HS-5 (cell line): ENCODE measurements at places on chromosomes 1 and 21.

- DNase-seq: peak; percentile 96
These were observed 176.9 kb upstream of the FMN2 start for GRCh38 chr1:239914751-239915231.

GRCh38 chr1:20555025-20555757 is 2.8 kb downstream of the FAM43B start:
- DNase-seq: no peak

- no peak for DNase-seq
These were observed 1.2 kb upstream of the FHAD1 start for GRCh38 chr1:15245593-15246360.

GRCh38 chr1:217052196-217052595 is 329.0 kb upstream of the ESRRG start:
- no peak for DNase-seq

DNA sequence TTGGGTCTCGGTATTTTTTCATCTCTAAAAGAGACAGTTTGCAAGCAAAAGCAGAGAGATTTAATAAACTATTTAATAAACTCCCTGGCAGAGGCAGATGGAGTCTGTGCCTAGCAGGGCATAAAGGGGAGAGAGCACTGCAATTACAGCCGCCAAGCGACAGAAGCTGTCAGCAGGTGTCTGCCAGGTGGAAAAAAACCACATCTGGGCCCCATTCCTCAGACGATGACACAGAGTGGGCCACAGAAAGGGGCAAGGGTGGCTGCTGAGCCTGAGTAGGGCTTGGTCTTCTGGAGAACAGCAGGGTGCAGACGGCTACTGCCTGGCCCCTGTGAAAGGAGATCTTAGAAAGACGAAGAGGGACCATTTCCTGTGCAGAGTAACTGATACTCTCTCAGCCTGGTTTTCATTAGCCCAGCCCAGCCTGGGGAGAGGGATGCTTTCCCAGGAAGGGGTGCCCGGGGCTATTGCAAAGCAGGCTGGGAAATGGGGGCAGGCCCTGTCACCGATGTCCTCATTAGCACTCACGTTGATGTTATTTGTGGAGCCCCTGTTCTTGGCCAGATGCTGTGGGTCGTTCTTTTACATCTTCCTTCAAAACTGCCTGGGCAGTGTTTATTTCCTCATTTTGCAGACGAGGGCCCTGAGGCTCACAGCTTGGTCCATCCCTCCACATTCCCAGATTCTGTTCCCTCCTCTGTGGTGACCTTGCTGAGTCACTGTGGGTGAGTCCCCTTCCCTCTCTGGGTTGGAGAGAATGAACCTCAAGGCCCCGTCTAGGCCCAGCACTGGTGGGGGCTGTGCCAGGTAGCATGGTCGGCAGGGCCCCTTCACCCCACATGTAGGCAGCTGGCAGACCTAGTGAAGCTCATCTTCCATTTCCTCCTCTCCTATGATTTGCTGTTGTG is 472.7 kb downstream of the PTPRU start:
- peak; percentile 63 for DNase-seq

GRCh38 chr1:113392541-113393128 is 2.3 kb downstream of the MAGI3 start:
- no peak for DNase-seq

- DNase-seq: no peak
These were observed 217.5 kb upstream of the PLXNA2 start for GRCh38 chr1:208461680-208462079.

DNA sequence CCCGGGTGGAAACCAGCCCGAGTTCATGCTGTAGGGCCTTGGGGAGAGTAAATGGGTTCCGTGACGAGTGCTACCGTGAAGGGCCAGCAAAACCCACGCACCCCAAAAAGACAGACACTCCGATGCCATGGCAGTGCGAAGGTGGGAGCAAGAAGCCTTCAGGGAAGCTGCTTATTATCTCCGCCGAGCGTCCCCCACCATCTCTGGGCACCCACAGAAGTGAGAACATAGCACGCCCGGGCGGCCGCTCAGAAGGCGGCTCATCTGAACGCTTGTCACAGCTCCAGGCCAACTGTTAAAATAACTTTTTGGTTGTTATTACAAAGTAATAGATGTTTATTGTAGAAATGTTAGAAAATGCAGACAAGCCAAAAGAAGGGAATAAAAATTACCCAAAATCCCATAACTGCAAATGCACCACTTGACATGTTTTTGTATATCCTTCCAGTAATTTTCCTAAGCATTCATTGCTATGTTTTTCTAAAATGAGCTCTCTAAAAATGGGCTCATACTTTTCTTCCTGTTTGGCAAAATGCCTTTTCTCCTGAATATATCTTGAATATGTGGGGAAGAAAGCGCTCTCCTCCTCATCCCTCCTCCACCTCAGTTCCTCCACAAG is 234.9 kb downstream of the NPHP4 start:
- DNase-seq: no peak

DNA sequence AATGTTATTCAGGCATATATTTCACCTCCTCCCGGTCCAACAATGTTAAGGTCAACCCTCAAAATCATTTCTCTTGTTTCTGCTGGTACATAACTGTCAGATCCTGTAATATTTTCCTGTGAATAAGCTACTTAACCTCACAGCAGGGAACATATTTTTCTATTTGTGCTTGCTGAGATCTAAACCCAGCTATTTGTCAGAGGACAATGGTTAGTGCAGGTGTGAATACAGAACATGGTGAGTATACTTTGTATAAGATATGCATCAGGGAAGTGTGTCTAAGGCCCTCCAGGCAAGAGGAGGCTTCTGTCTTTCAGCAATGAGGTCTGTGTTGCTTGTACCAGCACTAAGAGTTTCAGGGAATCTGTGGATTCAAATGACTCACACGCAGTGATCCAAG is 970.6 kb downstream of the NCAM2 start:
- DNase-seq: no peak

DNA sequence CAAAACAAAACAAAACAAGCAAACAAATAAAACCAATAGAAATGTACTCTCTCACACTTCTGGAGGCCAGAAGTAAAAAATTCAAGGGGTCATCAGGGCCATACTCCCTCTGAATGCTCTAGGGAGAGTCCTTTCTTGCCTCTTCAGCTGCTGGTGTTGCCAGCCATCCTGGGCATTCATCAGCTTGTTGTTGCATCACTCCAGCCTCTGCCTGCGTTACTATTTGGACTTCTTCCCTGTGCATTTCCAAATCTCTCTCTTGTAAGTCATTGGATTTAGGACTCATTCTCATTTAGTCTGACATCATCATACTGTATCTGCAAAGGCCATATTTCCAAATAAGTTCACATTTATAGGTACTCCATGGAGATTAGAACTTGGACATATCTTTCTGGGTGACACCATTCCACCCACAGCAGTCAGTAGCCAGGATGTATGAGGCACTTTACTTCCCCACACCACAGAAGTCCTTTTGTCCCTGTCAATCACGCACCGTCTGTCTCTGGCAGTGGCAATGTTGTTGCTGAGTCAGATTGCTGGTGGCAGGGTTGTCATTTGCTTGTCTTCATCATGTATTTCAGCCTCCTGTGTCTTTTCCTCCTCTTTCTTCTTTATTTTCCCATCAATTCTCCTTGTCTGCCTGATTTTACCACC is 151.0 kb upstream of the KCNJ6 start:
- no peak for DNase-seq

GRCh38 chr1:113534130-113534817 is 144.0 kb downstream of the MAGI3 start:
- peak; percentile 61 for DNase-seq

DNA sequence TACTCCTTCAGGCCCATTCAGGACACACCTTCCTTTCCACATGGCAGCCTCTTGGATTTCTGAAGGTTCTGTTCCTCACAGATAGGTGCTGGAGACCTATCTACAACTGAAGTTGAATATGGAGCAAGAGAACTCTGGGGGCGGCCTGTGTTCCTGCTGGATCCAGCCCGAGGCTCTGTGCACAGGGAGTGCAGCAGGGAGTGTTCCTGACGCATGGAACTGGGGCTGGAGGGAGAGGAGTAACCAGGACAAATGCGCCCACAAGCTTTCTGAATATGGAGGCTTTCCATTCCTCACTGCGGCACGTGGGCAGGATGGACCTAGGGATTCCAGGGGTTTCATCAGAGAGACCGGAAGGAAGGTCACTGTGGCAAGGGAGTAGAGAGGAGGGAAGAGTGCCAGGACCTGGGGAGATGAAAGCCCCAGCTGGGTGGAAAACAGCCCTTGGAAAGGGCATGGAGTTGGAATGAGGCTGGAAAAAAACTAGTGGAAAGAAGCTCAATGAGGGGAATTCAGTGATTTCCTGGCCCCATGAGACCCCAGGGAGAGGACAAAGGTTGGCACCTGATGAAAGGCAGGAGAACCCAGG is 12.5 kb downstream of the PM20D1 start:
- DNase-seq: no peak

- DNase-seq: peak; percentile 49
These were observed 534.3 kb upstream of the OLFM3 start for GRCh38 chr1:102531036-102531435.

DNA sequence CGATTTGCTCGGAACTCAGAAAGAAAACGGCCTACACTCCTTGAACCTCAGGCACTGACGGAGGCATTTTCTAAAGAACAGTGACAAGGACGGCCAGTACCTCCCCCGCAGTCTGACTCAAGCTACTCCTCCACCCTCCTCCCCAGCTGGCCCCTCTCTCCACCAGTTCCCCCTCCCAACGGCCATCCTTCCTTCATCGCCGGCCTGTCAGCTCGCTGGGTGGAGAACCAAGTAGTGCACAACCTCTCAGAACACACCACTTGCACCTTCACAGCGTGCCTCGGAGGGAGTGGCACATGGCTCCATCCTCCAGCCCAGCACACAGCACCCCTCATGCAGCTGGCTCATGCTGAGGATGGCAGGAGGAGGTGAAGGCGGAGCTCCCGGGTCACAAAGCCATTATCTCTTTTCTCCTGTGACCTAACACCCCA is 58.8 kb downstream of the TOR1AIP2 start:
- no peak for DNase-seq

- peak; percentile 63 for DNase-seq
These were observed 7.0 kb downstream of the AKT3 start for GRCh38 chr1:243842978-243843511.
